RPMI7951 (cell line): ENCODE measurements at places on chromosomes 16 and 17. TPM values are rescaled to one million over a fixed set of nuclear protein-coding genes. Genes with fewer than 3 reads are reported as not detected.

The TBC1D3E gene
- total RNA-seq, result not detected in 2 replicates

DNA sequence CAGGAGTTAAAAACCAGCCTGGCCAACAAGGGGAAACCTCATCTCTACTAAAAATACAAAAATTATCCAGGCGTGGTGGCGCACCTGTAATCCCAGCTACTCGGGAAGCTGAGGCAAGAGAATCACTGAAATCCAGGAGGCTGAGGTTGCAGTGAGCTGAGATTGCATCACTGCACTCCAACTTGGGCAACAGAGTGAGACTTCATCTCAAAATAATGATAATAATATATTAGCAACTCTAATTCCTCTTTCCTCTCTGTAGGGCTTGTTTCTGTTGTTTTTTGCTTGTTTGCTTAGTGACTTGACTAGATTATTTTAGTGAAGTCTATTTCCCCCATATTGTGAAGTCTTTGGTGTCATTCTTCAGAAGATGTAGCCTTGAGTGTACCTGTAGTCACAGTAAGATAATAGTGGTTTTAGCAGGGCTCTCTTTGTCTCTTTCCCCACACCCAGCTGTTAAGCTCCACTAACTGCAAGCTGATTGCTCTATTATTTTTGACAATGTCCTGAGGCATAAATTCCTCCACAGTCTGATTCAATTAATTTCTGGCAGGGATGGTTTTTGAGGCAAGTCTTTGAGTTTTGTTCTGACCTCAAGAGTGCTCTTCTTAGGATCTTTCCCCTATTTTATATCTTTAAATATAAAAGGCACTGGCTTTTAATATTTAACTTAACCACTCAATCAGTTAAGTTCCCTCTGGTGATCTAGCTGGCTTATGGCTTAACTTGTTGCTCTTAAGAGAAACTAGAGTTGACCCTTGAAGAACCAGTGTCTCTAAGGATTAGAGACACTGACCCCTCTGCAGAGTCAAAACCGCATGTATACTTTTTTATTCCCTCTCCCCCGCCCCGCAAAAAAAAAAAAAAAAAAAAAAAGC is 18.6 kb upstream of the TNFSF12 start:
- peak; percentile 28 for DNase-seq

DNA sequence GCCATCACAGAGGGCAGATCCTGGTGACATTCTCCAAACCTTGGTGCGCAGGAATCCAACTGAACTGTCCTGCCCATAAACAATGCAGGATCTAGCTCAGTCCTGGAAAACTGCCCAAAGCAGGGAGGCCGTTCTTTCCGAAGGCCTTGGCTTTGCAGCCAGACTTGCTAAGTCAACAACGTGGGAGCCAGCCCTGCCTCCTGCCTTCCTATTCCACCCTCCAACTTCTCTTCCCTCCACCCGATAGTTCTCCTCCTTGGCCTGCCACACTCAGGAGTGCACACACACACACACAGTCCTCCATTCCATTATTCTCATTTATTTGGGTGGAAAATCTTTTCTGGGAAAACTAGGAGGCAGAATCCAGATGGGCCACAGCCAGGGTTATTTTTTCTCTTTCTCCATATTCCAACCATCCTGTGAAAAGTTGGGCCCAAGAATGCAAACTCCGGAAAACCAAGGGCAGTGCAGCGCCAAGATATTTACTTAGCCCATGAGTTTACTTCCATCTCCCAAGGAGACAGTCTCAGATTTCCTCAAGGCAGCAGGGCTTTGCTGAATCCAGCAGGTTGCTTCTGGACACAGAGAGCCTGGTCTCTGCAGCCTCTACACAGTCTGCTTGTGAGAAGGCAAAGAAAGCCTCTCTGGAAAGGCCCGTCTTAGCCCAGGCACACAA is 15.8 kb downstream of the COPRS start:
- peak; percentile 46 for DNase-seq

DNA sequence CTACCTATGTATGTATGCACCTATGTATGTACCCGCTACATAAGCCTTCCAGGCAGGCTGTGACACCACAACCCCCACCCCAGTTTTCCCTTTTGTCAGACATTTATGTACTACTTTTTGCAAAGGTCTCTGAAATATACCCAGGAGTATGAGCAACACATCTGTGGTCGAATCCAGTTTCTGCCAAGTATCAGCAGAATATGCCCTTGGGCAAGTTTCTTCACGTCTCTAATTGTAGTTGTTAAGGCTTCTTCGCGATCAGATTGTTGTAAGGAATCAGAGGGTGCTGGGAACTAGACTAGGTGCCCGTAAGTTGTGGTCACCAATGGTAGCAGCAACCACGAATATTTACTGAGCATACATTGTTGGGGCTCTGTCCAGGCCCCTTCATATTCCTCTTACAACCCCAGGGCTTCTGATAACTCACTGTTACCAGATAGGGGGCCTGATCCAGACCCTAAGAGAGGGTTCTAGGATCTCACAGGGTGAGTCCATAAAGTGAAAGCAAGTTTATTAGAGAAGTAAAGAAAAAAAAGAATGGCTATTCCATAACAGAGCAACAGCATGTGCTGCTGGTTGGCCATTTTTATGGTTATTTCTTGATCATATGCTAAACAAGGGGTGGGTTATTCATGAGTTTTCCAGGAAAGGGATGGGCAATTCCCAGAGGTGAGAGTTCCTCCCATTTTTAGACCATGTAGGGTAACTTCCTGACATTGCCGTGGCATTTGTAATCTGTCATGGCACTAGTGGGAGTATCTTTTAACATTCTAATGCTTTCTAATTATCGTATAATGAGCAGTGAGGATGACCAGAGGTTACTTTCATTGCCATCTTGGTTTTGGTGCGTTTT is 16.6 kb downstream of the NUDT7 start:
- DNase-seq, result peak; percentile 92
